ENCODE measurements at places on chromosomes 12 and 14. TPM values are rescaled to one million over a fixed set of nuclear protein-coding genes. Genes with fewer than 3 reads are reported as not detected.

DNA sequence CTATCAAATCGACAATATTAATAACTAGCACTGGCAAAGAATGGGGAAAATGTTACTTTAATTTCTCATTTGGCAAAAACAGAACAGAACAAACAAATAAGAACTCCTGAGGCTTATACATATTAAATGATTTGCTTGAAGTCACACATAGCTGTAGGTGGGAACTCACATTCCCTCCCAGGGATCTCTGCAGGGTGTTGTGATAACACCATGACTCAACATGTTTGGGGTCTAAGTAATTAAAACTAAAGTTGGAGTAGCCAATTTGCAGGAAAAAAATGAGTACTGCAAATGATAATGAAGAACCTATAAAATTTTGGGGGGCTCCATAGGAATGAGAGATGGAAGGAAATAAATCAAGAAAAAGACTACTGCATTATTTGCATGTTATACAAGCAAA lies 27.5 kb downstream of the UNC79 start:
- DNase-seq = no peak

- DNase-seq = peak; percentile 34
Observed at GRCh38 chr12:107320929-107321631, 227.7 kb upstream of the CRY1 start.

The EXOC3L4 gene
- not detected for total RNA-seq

GRCh38 chr12:69837191-69837590 lies 12.2 kb downstream of the MYRFL start:
- DNase-seq = no peak

The KCNK13 gene
- total RNA-seq = not detected

DNA sequence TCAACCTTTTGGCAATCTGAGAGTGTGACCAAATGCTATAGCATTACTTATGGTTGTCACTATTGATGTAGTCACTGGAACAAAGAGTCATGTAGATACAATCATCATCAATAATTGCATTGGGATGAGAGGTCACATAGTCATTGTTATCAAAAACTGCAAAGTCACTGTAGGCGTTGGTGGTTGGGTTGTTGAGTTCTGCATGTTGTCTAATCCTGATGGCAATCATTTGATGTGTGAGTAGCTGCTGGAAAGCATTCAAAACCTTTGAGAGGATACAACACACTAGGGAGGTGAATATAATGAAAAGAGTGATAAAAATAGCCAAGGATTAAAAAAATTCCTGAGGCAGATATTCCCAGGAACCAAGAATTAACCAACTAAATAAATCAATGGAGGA lies 214.7 kb upstream of the SYT10 start:
- no peak for DNase-seq

The ANGEL1 gene
- total RNA-seq = 4.4 TPM

GRCh38 chr12:1593174-1594005 lies 991 bp downstream of the FBXL14 start:
- DNase-seq = peak; percentile 53

The CLEC1B gene
- not detected for total RNA-seq

The PPP1R36 gene
- 0.40 TPM for total RNA-seq

The RD3L gene
- not detected for total RNA-seq

The SLC17A8 gene
- not detected for total RNA-seq

DNA sequence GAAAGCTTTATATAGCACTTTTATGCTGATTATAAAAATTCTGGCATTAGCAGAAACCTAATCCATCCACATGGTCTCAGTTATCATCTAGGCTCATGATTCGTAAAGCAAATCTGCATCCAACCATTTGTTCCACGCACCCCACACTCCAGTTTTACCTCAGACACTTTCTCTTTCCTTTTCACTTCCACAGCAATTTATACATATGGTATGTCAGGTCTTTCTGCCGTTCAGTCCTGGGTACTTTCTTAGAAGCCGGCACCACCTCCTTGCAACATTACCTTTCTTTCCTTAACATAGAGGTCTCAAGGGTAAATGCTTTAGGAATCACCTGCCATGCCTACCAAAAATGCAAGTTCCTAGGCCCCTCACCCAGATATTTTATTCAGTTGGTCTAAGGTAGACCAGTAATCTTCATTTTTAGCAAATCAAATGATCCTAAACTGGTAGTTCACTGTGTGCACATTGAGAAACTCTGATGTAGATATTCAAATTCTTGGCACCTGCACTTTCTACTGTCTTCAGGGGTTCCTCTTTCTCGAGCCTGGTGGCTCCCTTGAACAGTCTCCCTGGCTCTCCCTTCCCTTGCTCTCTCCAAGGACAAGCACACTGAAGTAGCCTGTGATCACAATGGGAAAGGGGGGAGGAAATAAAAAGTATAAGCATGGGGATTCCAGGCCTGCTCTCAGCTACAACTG lies 2.8 kb upstream of the KRAS start:
- no peak for DNase-seq

GRCh38 chr12:31915446-31915845 lies 43.8 kb upstream of the RESF1 start:
- no peak for DNase-seq

GRCh38 chr12:41437563-41437962 lies 249.4 kb downstream of the PDZRN4 start:
- no peak for DNase-seq

The PRR4 gene
- 0.40 TPM for total RNA-seq

- no peak for DNase-seq
Observed at GRCh38 chr12:89893972-89894706, 185.5 kb upstream of the ATP2B1 start.

DNA sequence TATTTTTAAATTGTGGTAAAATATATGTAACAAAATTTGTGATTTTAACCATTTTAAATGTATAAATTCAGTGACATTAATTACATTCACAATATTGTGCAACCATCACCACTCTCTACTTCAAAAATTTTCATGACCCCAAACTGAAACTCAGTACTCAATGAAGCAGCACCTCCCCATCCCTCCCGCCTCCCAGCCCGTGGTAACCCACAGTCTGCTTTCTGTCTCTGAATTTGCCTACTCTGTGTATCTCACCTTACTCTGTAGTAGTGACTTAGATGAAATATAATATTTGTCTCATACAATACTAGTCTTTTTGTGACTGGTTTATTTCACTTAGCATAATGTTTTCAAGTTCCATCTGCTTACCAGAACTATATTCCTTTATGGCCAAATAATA lies 36.2 kb downstream of the EML1 start:
- no peak for DNase-seq

- DNase-seq = no peak
Observed at GRCh38 chr12:56122637-56123036, 4.6 kb downstream of the ZC3H10 start.

The CYP27B1 gene
- under 0.01 TPM for total RNA-seq

- DNase-seq = peak; percentile 69
Observed at GRCh38 chr14:69650948-69651369, 39.6 kb downstream of the SUSD6 start.

GRCh38 chr12:79959484-79959883 lies 24.6 kb upstream of the PPP1R12A start:
- DNase-seq = no peak

The P2RX7 gene
- 3.1 TPM for total RNA-seq

- no peak for DNase-seq
Observed at GRCh38 chr12:76180401-76181277, 96.2 kb upstream of the NAP1L1 start.

- DNase-seq = no peak
Observed at GRCh38 chr12:109696485-109697269, 16.9 kb upstream of the FAM222A start.

The PPP1R1A gene
- total RNA-seq = not detected

DNA sequence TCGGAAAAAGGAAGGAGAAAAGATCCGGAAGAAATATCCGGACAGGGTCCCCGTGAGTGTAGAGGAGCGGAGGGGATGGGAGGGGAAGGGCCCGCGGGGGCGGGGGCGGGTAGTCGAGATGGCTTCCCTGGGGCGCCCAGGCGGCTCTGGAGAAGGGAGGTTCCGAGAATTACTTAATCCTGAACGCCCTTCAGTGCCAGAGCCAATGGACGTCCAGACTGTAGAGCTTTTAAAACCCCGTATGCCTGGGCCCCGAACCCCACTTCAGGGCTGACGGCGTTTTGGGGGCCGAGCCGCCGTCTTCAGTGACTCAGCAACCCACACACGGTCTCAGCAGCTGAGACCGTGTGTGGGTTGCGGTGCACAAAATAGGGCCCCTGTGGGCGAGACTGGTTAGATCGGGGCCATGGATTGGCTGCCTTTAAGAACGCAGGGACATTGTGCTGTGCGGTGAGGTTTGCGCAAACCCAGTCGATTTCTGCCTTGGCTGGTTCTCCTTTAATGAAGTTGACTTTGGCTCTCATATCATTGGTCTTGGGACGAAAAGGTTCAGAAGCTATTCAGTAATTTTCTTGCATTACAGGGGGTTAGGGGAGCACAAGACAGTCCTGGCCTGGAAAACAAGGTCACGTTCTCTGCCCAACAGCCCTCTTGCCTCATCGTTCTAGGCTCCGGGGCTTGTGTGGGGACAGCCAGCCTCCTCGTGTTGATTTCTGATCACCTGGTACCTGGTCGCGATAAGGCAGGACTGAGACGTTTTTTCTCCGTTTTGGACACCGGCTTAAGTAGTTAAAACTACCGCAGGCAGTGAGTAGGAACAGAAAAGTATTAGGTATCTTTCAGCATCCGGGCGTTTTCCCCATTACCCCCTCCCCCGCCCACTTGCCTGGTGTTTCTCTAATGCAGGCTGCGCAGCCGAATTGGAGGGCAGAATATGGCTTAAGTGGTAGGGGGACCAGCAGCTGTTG lies 775 bp downstream of the GABARAPL1 start:
- peak; percentile 82 for DNase-seq

- DNase-seq = no peak
Observed at GRCh38 chr14:55973911-55974630, 144.1 kb upstream of the PELI2 start.

- peak; percentile 41 for DNase-seq
Observed at GRCh38 chr12:12180136-12180535, 86.7 kb downstream of the LRP6 start.

The SMCO2 gene
- total RNA-seq = 0.22 TPM

GRCh38 chr12:12364787-12365445 lies 8.0 kb downstream of the BORCS5 start:
- DNase-seq = no peak
